H1 (cell line): ENCODE measurements at places on chromosomes 12 and 14.

DNA sequence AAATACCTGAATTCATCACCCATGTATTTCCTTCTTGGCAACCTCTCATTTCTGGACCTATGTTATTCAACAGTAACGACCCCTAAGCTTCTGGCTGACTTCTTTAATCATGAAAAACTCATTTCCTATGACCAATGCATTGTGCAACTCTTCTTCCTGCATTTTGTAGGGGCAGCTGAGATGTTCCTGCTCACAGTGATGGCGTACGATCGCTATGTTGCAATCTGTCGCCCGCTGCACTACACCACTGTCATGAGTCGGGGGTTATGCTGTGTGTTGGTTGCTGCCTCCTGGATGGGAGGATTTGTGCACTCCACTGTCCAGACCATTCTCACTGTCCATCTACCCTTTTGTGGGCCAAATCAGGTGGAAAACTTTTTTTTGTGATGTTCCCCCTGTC, 356 bp downstream of the OR4Q2 start:
- no peak for DNase-seq

- DNase-seq, result no peak
Measured at GRCh38 chr12:7068240-7068993, 7.9 kb downstream of the C1S start.

DNA sequence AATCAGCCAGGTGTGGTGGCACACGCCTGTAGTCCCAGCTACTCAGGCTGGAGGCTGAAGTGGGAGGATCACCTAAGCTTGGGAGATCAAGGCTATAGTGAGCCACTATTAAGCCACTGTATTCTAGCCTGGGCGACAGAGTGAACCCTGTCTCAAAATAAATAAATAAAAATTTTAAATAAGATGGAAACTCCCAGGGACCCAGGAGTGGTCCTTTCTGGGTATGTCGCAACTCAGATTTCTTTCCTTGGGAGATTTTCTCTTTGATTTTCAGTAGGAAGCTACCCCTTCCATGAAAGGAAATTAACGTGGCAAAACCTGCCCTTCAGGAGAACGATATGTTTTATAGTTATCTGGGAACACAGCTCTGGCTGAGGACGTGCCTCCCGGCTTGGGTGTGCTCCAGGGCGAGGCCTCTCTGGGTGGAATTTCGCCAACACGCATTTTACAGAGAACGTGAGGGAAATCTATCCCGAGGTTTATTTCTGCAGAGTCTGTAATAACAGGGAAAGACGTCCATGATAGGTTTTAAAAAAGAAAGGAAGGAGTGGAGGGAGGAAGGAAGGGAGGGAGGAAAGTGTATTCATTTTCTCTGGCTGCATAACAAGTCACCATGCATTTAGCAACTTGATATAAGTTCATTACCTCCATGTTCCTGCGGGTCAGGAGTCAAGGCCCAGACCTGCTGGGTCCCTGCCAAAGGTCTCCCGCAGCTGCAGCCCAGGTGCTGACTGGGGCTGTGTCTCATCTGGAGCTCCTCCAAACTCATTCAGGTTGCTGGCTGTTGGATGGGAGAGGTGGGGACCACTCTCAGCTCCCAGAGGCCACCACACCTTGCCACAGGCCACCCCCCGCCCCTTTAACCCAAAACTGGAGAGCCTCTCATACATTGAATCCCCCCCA, 80.6 kb upstream of the GSC start:
- no peak for DNase-seq

- DNase-seq, result no peak
Measured at GRCh38 chr14:102532204-102532658, 22.7 kb upstream of the ANKRD9 start.

DNA sequence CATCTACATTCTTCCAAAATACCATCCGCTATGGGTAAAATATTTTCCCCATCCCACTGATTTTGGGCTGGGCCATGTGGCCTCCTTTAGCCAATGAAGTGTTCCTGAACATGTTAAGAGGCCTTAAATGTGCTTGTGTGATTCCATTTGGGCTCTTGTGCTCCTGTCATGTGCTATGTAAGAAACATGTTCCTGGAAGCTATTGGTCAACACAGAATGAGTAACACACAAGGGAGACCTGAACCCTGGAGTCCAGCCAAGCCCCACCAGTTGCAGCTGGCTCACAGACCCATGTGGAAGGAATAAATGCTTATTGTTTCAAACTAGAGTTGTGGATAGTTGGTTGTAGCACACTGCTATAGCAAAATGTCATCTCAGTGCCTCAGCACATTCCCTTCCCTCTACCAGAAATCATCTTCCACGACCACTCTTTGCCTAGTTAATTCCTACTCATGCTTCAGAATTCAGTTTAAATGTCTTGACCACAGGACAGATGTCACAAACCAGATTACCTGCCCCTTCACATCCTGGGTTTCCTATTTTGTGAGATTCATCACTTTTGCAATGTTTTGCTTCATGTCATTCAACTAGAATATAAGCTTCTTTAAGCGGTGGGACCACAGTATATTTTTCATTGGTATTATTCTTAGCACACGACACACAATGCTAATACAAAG, 217.3 kb upstream of the EEA1 start:
- no peak for DNase-seq

- DNase-seq, result no peak
Measured at GRCh38 chr14:28671425-28671824, 95.2 kb upstream of the FOXG1 start.

GRCh38 chr14:91297081-91297711, 52.7 kb upstream of the GPR68 start:
- DNase-seq, result no peak

- DNase-seq, result no peak
Measured at GRCh38 chr12:97426492-97427116, 36.0 kb upstream of the RMST start.

DNA sequence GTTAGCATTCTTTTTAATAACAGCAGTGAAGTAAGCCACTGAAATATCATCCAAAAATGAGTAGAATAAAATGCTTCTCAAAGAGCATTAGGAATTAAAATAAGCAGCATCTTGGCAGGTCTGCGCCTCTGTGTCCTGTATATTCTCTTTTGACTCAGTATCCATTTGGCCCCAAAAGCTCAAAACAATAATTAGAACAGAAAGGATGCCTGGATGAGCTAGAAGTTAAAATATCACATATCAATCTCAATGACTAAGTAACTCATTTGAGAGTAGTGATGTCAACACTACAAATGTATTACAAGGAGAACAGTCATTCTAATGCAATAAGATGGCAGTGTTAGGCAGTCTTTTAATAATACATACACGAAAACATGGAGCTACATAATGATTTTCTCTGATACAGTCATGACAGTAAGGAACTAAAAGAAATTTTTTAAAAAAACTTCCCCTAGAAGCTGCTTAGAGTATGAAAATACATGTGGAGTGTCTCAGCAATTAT, 160.9 kb upstream of the ABCD2 start:
- no peak for DNase-seq

DNA sequence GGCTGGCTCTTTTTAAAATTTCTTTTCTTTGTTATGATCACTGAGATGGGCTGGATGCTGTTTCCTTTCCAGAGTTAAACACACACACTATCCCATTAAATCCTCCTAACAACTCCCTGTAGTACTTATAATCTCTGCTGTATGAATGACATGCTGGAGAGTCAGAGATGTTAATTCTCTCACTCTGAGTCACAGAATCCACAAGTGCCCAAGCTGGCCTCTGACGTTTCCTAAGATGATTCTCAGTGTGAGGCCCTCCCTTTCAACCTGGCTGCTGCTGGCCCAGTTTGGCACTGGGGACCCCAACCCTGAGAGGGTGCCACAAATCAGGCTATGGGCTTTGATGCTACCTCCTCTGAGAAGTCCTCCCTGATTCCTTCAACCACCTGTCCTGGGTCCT, 5.4 kb downstream of the NOS1 start:
- DNase-seq, result no peak

DNA sequence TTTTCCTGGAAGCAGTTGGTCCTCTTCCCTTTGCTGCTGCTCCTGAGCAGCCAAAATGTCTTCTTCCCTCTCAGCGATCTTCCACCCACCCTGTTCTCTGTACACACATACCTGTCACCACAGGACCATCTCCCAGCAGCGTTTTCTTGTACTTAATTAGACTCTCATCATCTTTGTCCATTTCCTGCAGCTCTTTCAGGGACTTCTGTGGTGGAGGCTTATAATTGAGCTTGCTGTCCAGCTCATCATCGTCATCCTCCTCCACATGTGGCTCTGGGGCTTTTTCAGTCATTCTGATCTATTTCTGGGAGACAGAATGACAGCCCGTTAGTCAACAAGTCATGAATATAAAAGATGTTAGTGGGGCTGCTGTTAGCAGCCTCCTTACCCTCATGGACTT, 11.0 kb downstream of the ARHGDIB start:
- no peak for DNase-seq

GRCh38 chr14:33369972-33370371, 431.3 kb downstream of the NPAS3 start:
- no peak for DNase-seq

- no peak for DNase-seq
Measured at GRCh38 chr14:83309211-83309610, 1775.6 kb upstream of the SEL1L start.

GRCh38 chr12:101027816-101028215, 182.2 kb downstream of the SLC5A8 start:
- DNase-seq, result no peak

GRCh38 chr12:2779281-2779680, 15.5 kb upstream of the FKBP4 start:
- no peak for DNase-seq

DNA sequence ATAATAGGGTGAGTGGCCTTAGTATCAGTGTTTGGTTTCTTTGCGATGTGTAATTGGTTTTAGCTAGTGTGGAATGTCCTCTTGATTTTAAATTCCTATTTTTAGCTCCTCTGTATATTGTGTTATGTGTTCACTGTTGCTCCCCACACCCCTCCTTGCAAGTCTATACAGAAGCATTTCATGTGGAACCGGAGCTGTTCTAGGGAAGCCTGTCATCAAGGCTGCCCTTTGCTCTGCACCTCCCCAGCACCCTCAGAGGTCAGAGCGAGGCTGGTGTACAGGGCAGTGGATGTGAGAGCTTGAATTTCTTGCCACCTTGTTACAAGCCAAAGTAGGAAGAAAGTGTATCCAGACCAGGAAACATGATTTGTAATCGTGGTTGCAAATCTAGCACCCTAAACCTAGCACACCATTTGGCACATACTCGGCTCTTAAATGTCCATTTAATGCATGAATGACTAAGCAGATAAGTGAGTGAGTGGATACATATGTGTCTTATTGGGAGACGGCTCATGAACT, 376.8 kb downstream of the RGS6 start:
- DNase-seq, result no peak

DNA sequence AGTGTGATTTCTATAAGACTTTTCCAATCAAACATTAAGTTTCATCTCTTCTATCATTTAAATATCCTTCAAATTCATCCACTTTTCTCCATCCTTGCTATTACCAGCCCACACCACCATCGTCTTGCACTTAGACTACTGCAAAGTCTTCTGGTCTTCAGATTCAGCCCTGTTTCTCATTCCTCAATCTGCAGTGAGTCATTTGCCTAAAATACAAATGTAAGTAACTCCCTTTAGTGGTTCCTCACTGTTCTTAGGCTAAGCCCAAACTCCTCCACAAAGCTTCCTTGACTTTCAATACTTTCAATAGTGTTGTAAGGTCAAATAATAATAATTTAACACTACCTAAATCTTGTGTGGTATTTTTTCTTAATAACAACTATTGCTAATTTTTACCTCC, 83.3 kb downstream of the PLEKHG7 start:
- no peak for DNase-seq

DNA sequence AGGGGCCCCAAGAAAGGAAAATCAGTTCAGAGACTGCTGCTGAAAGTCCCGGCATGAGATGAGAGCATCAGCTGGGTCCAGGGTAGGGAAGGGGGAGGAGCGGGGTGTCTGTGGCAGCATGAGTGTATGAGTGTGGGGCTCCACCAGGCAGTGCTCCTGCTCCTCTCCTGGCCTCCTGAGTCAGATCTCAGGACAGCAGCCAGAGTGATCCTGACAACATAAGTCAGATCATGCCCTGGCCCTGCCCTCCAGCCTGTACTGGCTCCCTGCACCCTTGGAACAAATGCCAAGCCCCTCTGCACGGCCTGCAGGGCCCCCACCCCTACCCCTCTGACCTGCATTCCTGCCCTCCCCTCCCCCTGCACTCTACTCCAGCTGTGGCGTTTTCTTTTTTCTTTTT, 24.2 kb upstream of the LRP1-AS start:
- no peak for DNase-seq

GRCh38 chr12:2194060-2194459, 141.3 kb downstream of the CACNA1C start:
- no peak for DNase-seq

GRCh38 chr12:109162551-109162950, 46.2 kb downstream of the ACACB start:
- no peak for DNase-seq

- no peak for DNase-seq
Measured at GRCh38 chr14:32358781-32359180, 29.7 kb downstream of the AKAP6 start.

GRCh38 chr14:31950764-31951637, 126.1 kb upstream of the ARHGAP5 start:
- DNase-seq, result peak; percentile 68

GRCh38 chr12:105933671-105934665, 204.8 kb downstream of the NUAK1 start:
- DNase-seq, result no peak

GRCh38 chr14:33676135-33676566, 274.7 kb downstream of the EGLN3 start:
- peak; percentile 36 for DNase-seq

DNA sequence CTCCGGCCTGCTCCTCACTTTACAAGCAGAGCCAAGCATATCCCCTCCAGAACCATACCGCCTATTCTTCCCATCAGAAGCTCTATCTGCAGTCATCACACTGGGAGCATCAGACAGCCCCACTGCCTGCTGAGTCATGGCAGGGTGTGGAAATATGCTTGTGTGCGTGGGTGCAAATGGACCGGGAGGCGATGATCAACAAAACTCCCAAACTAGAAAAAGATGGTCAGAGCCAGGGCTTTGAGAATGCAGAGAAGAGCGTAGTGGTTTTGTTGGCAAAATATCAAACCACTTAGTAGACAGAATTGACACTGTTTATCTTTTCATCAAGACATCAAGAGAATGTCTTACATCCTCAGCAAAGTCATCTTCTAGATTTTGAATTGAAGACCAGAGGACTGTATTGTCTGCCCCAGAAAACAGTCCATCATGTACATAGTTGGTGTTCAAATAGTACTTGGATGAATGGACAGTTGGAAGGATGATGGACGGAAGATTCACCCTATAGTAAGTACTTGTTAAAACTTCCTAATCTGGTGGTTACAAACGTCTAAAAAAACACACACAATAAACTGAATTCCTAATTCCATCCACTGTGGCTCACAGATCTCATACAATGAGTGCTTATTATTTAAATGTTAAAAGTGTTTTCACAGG, 54.9 kb downstream of the VWF start:
- no peak for DNase-seq

DNA sequence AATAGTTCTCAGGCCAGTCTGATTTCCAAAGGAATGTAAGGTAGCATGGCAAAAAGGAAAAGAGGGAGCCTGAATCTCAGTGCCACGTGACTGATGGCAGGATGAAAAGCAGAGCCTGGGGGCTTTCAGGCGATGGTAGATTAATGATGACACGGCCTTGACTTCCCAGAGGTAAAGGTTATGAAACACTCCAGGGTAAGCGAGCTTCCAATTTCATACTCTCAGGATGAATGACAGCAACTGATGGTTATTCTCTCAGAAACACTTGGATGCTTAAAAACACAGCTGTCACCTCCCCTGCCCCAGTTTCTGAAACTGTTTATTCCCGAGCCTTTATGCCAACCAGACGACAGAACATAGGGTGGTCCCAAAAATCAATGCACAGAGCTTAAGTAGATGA, 28.8 kb downstream of the GDF11 start:
- DNase-seq, result no peak

GRCh38 chr14:23186913-23187654, 3.6 kb upstream of the SLC7A8 start:
- DNase-seq, result peak; percentile 51
